ENCODE measurements at places on chromosomes 2 and 18. TPM values are rescaled to one million over a fixed set of nuclear protein-coding genes. Genes with fewer than 3 reads are reported as not detected.

GRCh38 chr2:161245261-161245553 is 63.0 kb upstream of the PSMD14 start:
- peaks cover 9% of the 10 kb centered on the region for H3K27me3 ChIP-seq
- no peak for DNase-seq
- H3K4me1 ChIP-seq: peaks cover 3% of the 10 kb centered on the region
- H3K27ac ChIP-seq: no peak overlapping the region

DNA sequence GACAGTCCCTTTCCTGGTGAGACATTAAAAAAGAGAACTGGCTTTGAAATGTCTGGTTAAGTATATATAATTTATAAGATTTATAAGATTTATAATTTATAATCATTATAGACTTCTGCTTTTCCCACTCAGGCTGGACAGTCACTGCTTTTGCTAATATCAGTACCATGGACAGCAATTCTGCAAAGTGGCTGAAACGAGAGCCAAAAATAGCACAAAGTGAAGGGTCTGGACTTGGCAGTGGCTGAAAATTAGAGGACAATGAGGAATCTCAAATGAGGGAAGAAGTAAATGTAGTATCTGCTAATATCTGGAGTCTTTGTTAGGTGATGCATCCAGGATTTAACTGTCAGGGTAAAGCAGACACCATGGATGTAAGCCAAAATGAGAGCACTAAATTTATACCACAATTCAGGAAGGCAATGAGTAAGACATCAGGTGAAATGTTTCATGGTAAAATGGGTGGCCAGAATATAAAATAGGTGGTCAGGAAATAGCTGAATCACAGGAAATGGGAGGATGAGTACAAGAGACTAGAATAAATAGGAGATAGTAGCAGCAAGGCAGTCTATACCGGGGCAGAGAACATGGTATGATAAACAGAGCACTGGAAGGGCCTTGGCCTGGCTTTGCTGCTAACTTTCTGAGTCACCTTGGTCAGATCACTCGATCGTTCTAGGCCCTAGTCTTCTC is 39.6 kb upstream of the BOD1L2 start:
- no peaks in the 10 kb centered on the region for H3K36me3 ChIP-seq
- H3K4me1 ChIP-seq: no peaks in the 10 kb centered on the region
- H3K4me3 ChIP-seq: no peak overlapping the region
- H3K27me3 ChIP-seq: no peaks in the 10 kb centered on the region
- H3K27ac ChIP-seq: no peak overlapping the region

The UGT1A7 gene
- not detected for total RNA-seq

The SCYGR7 gene
- not detected for total RNA-seq

The B3GNT7 gene
- 1.2 TPM for total RNA-seq

GRCh38 chr2:40242315-40242714 is 209.6 kb downstream of the SLC8A1 start:
- no peak overlapping the region for H3K4me3 ChIP-seq
- H3K27ac ChIP-seq: no peak overlapping the region
- H3K4me1 ChIP-seq: peaks cover 5% of the 10 kb centered on the region

GRCh38 chr2:136645236-136645828 is 120.0 kb upstream of the THSD7B start:
- H3K4me1 ChIP-seq: no peaks in the 10 kb centered on the region
- no peaks in the 10 kb centered on the region for H3K36me3 ChIP-seq
- H3K27ac ChIP-seq: no peak overlapping the region
- H3K4me3 ChIP-seq: no peak overlapping the region

GRCh38 chr2:34266908-34267697 is 668.0 kb upstream of the FAM98A start:
- H3K27ac ChIP-seq: no peak overlapping the region
- H3K27me3 ChIP-seq: no peaks in the 10 kb centered on the region
- no peaks in the 10 kb centered on the region for H3K4me1 ChIP-seq
- H3K4me3 ChIP-seq: no peak overlapping the region
- no peak for DNase-seq

The PMAIP1 gene
- 13.5 TPM for total RNA-seq

Measured in endothelial cell of umbilical vein (primary cell).